ENCODE measurements at places on chromosomes 16 and 17. TPM values are rescaled to one million over a fixed set of nuclear protein-coding genes. Genes with fewer than 3 reads are reported as not detected.

- H3K4me1 ChIP-seq: no peaks in the 10 kb centered on the region
- H3K27me3 ChIP-seq: no peaks in the 10 kb centered on the region
- H3K36me3 ChIP-seq: no peaks in the 10 kb centered on the region
- DNase-seq: no peak
These were observed 2139.4 kb downstream of the TP53TG3F start for GRCh38 chr16:35598696-35599332.

DNA sequence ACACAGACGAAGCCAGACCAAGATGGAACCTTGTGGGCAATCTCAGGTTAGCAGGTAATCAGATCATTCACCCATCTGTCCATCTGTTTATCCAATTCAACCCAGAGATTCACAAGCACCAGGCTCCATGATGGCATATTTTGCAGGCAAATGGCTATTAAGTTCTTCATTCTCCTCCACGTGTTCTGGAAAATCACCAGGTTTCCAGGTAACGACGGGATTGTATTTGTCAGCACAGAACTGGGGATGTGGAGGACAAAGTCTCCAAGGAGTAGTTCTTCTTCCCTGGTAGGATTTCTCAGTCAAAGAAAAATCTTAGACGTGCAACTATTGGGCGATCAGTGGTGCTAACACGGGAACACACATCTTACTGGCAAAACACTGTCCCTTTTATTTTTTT, 368.8 kb downstream of the SLC39A11 start:
- H3K4me1 ChIP-seq: no peaks in the 10 kb centered on the region
- H3K4me3 ChIP-seq: no peak overlapping the region
- H3K27ac ChIP-seq: no peak overlapping the region
- H3K27me3 ChIP-seq: no peaks in the 10 kb centered on the region

Gene TMEM98
- total RNA-seq: 317 TPM

Gene HEXIM1
- total RNA-seq: 22.4 TPM

Gene CDK12
- 65.9 TPM for total RNA-seq

Gene CLEC3A
- total RNA-seq: not detected

DNA sequence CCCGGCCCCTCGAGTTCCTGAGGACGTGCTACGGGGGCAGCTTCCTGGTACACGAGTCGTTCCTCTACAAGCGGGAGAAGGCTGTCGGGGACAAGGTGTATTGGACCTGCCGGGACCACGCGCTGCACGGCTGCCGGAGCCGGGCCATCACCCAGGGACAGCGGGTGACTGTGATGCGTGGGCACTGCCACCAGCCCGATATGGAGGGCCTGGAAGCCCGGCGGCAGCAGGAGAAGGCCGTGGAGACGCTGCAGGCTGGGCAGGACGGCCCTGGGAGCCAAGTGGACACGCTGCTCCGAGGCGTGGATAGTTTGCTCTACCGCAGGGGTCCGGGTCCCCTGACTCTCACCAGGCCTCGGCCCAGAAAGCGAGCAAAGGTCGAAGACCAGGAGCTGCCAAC, 21.4 kb downstream of the FLYWCH1 start:
- no peak for DNase-seq
- H3K36me3 ChIP-seq: no peaks in the 10 kb centered on the region
- H3K4me1 ChIP-seq: no peaks in the 10 kb centered on the region
- H3K27me3 ChIP-seq: no peaks in the 10 kb centered on the region
- no peak overlapping the region for H3K27ac ChIP-seq

DNA sequence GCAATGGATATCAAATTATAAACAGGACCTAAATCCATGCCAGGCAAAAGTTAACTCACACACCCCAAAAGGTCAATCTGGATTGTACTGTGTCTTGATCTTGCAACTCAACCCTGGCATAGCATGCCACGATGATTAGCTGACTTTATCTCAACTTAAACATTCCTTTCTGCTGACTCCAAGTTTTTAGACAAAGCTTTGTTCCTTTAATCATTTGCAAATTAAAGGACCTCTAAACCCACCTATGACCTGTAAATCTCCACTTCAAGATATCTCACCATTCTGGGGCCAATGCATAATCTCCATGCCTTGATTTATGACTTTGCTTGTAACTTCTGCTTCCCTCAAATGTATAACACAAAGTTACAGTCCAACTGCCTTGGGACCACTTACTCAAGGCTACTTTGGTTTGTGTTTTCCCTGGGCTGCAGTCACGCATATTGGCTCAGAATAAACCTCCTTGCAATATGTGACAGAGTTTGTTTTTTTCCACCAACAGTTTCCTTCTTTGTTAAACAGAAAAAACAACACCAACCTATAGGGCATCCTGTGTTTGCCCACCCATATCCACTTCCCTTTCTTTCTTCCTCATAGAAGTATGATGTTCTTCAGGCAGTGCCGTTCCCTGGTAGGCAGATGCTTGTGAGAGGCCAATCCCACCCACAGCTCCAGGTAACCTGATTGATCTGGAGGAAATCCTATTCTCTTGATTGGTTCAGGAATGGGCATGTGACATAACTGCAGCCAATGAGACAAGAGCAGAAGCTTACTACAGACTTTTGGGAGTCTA, 390.6 kb upstream of the ERCC4 start:
- no peak overlapping the region for H3K27ac ChIP-seq
- H3K36me3 ChIP-seq: no peaks in the 10 kb centered on the region
- H3K4me1 ChIP-seq: no peaks in the 10 kb centered on the region
- H3K4me3 ChIP-seq: no peak overlapping the region

All from ovary (tissue), 10 donors.